Esophagus muscularis mucosa (tissue), 4 donors: ENCODE measurements at places on chromosomes 1 and 21. TPM values are rescaled to one million over a fixed set of nuclear protein-coding genes. Genes with fewer than 3 reads are reported as not detected.

The LRRC8B gene
- 4.0 TPM for total RNA-seq

The ALG14 gene
- 0.83 TPM for total RNA-seq

The RAB25 gene
- total RNA-seq = not detected

The ERO1B gene
- total RNA-seq = 8.0 TPM

The GUCA2A gene
- not detected for total RNA-seq

The COL16A1 gene
- total RNA-seq = 47.3 TPM

The DYNLT5 gene
- total RNA-seq = 1.4 TPM

The AADACL4 gene
- total RNA-seq = not detected

The LCE1D gene
- not detected for total RNA-seq

The FABP3 gene
- total RNA-seq = 14.6 TPM

The AVPR1B gene
- not detected for total RNA-seq

The FAM43B gene
- total RNA-seq = 2.2 TPM

The CAMK2N1 gene
- total RNA-seq = 22.2 TPM

The DIO1 gene
- total RNA-seq = not detected

The TFF2 gene
- total RNA-seq = not detected

The PLA2G2A gene
- total RNA-seq = 29.9 TPM

The CLIC6 gene
- total RNA-seq = under 0.01 TPM

The SLC35A3 gene
- total RNA-seq = 16.8 TPM

The DENND2C gene
- 1.7 TPM for total RNA-seq

The LRRC8C gene
- 7.1 TPM for total RNA-seq

The KLF17 gene
- total RNA-seq = 2.0 TPM

The IVL gene
- not detected for total RNA-seq

The ZSWIM5 gene
- 6.2 TPM for total RNA-seq

The ALDH4A1 gene
- total RNA-seq = 27.5 TPM

The GBP5 gene
- 3.0 TPM for total RNA-seq

The TMOD4 gene
- total RNA-seq = not detected

The OR6K3 gene
- total RNA-seq = not detected

The PRKCZ gene
- total RNA-seq = 5.4 TPM

The TTC24 gene
- total RNA-seq = not detected

The PFKFB2 gene
- total RNA-seq = 4.3 TPM

The NBPF4 gene
- not detected for total RNA-seq

The KLHL20 gene
- total RNA-seq = 37.0 TPM

The ORC1 gene
- total RNA-seq = 1.2 TPM

The FCGR3B gene
- not detected for total RNA-seq

The DENND2D gene
- 5.7 TPM for total RNA-seq

The SMCP gene
- total RNA-seq = not detected

The CELA2B gene
- not detected for total RNA-seq

The RNU1-2 gene
- under 0.01 TPM for total RNA-seq

The CNKSR1 gene
- total RNA-seq = 2.6 TPM

The DMRTA2 gene
- not detected for total RNA-seq

The MARK1 gene
- 17.4 TPM for total RNA-seq

The AKNAD1 gene
- 1.3 TPM for total RNA-seq

The SWT1 gene
- 6.5 TPM for total RNA-seq

The CRNN gene
- not detected for total RNA-seq

The SYT6 gene
- 0.83 TPM for total RNA-seq

The F5 gene
- not detected for total RNA-seq

The OR2L2 gene
- not detected for total RNA-seq

The FNBP1L gene
- total RNA-seq = 16.1 TPM

The MYOM3 gene
- total RNA-seq = 2.5 TPM

The INTS11 gene
- 121 TPM for total RNA-seq

The ABCG1 gene
- 16.2 TPM for total RNA-seq

The GPR37L1 gene
- not detected for total RNA-seq
